ENCODE measurements at places on chromosomes 2 and 18.

DNA sequence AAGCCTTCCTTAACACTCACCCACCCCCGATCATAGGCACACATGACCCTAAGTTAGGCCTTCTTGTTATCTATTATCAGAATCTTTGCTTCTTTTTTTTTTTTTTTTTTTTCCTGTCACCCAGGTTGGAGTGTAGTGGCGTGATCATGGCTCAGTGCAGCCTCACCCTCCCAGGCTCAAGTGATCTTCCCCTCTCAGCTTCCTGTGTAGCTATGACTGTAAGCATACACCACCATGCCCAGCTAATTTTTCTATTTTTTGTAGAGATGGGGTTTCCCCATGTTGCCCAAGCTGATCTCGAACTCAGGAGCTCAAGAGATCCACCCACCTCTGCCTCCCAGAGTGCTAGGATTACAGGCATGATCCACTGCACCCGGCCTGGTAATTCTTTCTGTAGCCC is 328.7 kb downstream of the NR4A2 start:
- no peak for DNase-seq

DNA sequence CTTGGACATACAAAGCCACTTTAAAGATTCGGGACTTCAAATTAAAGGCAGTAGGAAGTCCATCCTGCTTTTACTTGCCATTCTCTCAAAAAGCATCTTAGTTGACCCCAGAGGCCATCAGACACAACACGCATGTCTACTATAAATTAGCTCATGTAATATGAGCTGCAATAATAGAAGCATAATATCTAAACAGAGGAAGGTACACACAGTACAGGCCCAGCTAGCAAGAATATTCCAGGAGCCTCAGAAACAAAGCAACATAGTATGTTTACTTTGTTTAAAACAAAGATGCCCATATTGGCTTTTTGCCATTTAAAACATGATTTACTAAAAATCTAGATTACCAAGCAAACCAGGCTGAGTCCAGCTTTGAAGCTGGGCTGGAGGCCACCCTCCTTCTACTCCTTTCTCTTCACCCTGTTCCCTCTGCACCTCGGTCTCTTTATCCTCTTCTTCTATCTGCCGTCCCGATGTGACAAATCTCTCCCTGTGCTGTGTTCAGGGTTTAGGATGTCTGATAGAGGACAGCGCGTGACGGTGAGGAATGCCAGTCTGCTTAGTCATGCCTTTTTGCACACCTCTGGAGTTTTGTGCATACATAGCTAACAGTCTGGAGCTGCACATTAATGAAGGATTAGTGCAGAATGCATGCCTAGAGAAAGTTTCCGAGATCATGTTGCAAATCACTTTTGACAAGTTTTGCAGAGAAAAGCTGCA is 28.2 kb downstream of the DTNA start:
- no peak for DNase-seq

DNA sequence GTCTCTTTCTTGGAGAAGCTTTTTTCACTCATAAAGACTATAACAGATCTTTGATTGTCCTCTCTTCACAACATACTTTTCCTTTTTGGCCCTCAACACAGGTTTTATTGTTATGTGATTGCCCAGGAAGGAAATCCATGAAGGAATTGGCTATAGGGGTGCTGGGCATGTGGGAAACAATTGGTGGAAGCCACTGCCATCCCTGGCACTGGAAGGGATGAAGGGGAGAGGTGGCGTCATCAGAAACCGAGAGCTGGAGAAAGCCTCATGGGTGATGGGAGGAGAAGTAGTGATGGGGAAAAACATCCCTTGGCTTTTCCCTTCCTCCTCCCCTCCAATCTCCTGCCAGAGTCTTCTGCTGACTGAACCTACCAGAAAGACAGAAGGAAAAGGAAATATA is 106.2 kb downstream of the SPOPL start:
- no peak for DNase-seq

DNA sequence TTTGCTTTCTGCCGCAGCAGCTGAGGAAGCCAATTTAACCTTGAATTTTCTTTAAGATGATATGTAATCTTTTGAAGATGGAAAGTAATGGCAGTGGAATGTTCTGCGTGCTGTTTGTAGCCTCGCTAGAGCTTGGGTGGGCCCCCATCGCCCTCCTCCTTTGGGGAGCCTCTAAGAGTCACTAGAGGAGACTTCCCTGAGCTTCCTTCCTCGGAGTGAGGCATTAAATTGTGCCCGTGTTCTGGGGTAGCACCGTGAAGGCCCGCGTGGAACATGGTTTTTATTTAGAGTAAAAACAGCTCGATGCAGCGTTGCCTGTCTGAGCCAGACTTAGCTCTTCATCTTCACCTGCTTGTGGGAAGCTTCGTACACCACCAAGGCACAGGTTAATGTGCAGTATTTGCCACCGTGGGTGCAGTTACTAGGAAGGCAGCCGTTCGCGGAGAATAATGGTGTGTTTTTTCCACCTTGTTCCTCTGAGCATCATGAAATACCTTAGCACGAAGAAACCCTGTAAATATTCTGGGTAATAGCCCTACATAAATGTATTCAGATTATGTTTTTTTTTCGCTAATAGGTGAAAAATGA is 38.5 kb downstream of the NCK2 start:
- DNase-seq: no peak

- DNase-seq: no peak
Observed at GRCh38 chr2:207215308-207215707, 49.6 kb upstream of the KLF7 start.

DNA sequence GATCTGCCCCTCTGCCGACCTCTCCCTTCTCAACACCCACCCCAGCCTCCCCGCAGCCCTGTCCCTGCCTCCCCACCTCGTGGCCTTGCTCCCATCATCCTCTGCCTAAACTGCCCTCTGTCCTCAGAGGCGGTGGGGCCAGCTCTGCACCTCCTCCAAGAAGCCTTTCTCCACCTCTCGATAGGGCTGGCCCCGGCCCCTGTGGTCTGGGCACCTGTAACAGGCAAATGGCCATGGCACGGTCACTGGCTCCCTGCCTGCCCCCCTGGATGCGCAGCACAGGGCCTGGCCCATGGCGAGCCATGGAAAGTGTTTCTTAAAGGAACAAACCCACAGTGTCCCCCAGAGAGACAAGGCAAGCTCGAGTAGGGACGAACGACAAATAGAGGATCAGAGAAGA is 42.0 kb downstream of the MYO7B start:
- DNase-seq: no peak

GRCh38 chr18:55849391-55849790 is 261.4 kb upstream of the TCF4 start:
- DNase-seq: no peak

DNA sequence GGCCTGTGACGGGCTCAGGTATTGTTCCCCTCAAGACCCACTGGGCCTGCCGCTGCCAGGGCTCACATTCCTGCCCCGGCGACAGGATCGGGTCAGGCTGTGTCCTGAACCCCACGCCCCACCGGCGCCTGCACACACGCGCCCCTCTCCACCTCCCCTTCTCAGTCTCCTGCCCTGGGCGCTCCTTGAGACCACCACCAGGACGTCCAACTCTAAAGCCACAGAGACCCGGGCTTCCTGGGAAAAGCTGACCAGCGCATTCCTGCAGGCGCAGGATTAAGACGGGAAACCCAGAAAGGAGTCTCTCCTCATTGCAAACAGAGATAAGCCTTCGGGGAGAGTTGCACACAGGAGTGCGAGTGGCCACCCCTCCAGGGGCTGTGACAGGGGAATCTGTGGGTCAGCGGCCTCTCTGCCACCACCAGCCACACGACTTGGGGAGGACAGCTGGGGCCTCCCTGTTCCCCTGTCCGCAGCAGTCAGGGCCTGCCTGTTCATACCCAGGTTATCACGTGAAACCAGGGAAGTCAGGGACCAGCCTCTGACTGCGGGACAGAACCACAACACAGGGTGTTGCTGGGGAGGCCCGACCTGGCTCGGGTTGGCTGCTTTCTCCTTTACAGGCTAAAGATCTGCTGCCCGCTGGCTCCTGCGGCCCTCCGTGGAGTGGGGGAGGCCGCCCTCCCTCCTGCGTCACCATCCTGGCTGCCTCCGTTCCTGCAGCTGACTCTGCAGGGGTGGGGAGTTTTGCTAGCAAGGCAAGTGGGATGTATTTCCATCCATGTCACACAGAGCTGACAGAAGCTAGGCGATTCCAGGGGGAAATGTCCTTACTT is 88.8 kb downstream of the ZCCHC2 start:
- no peak for DNase-seq

DNA sequence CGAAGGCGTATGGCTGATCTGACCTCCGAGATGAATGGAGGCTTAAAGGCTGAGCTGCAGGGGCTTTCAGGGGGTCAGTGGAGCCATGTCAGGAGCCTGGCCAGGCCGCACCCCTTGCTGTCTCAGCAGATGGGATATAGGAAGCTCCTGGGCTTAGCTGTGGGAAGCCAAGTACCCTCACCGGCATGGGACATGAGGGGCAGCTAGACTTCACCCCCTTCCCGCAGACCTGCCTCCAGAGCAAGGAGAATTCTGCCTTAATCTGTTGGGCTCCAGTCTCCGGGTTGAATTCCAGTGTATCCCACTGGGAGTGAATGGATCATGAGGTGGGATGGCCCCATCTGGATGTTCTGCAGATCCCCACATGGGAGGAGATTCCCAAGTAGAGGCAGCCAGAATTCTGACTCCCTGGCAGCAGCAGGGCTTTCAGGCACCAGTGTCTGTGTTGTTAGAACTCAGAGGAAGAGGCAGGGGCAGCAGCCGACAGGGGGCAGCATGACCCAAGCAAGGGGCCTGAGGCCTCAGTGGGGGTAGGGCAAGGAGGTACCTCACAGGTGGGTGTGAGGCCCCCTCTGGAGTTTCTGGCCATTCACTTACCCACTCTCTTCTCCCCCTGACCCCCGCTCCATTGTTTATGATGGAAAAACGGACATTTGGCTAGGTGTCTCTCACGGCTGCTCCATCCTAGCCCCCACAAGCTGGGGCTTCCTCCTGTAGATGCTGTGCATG is 19.1 kb downstream of the CAPG start:
- peak; percentile 48 for DNase-seq

DNA sequence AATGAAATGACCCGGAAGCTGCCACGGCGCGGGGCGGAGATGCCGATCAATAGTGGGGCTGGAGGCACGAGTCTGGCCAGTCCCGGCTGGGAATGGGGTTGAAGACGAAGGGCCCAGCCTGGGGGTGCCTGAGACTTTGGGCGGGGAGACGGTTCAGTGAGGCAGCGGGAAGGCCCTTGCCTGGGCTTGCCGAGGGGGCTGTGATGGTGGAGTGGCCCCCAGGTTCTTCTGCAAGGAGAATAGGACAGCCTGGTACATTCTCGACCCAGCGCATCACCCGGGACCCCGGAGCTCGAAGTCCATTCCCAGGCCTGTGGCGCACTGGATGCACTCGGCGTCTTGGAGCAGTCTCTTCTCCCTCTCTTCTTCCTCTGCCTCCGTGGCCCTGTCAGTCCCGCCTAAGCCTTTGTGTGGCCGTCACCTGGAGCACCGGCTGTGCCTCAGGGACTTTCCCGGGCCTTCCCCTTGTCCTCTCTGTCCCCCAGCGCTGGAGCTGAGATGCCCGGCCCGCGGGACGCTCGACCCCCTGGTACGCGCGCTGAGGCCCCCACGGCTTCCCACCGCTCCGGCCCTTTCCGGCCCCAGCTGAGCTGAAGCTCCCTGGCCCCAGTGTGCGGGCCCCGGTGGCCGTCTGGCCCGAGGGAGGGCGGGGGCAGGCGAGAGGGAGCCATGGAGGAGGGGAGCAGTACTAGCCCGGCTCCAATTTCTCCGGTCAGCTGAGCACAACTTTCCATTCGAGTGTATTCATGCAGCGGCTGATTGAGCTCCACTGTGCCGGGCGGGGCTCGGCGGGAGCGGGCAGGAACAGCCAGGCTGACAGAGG is 8.0 kb downstream of the SIX3 start:
- DNase-seq: no peak

DNA sequence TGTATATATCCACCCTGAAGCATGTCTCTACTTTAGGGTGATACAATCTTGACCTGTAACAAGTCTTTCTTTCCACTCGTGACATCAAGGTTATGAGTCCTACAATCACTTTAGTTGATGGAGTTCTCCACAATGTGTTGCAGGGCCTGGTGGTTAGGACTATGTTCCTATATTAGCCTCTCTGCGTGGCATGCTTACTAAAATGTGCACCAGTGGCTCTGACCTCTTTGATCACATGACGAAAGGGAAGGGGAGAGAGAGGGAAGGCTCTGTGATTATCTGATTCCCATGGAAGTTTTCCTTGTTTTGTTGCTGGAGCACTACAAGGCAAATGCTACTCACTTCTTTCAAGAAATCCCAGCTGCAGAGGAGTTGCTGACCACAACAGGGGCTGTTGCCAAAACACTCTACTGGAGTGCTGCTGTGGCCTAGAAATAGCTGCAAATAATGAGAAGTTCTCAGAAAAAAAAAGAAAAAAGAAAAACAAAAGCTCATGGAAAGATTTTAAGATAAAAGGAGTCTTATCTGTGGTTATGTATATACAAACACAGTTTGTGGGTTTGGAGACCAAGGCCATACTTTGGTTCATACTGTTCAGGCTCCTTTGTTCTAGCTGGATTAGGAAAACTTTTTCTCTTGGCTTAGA is 272.8 kb upstream of the MMADHC start:
- no peak for DNase-seq

DNA sequence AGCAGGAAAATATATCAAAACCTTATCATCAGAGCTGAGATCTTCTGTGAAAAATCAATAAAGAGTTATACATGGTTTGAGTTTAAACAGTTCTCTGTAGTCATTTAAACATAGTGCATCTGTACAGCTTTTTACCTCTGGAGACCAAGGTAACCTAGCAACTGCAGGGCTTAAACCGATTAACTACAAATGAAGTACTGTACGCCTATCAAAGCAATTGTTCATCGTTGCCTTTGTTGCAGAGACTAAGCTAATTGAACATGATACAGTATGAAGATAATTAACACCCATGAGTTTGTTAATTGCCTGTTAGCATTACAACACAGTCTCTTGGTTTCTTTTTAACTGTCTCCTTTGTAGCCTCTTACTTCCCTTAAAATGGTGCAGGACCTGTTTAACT is 147.9 kb downstream of the LNPK start:
- DNase-seq: no peak

GRCh38 chr2:20542746-20543468 is 96.0 kb downstream of the RHOB start:
- no peak for DNase-seq

DNA sequence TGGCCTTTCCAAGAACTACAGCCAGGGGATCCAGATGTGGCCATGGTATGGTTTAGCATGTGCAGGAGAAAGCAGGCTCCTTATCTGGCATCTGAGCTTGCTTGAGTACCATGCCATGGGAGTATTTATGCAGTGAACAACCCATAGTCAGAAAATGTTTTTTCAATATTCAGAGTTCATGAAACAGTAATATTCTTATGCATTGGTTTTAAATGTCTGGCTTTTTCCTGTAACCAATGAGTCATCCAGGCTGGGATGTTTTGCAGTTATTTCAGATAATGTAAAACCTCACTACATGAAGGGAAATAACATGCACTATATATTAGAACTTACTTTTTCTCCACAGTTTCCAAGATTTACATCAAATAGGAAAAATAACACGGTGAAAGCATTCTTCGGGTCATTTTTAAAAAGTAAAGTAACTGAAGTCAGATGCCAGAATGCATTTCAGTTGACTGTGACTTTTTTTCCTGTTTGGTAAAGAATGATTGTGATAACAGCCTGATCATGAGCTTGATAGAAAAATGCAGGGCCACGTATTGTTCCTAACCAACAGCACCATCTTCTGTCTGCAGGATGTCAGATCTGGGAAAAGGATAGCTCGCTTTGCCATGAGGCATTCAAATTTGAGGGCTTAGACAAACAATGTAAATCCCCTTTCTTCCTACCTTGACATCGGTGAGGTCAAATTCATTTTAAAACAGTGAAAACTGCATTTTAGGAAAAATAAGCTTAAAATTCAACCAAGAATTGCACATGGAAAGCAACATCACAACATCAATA is 152.8 kb downstream of the DSC3 start:
- DNase-seq: no peak
